ENCODE measurements at places on chromosomes 4 and X. TPM values are rescaled to one million over a fixed set of nuclear protein-coding genes. Genes with fewer than 3 reads are reported as not detected.

GRCh38 chr4:138182838-138183426 is 59.2 kb downstream of the SLC7A11 start:
- H3K36me3 ChIP-seq = peaks cover 7% of the 10 kb centered on the region
- no peaks in the 10 kb centered on the region for H3K4me1 ChIP-seq
- H3K27me3 ChIP-seq = no peaks in the 10 kb centered on the region
- H3K27ac ChIP-seq = no peak overlapping the region
- H3K4me3 ChIP-seq = no peak overlapping the region
- no peak for DNase-seq

DNA sequence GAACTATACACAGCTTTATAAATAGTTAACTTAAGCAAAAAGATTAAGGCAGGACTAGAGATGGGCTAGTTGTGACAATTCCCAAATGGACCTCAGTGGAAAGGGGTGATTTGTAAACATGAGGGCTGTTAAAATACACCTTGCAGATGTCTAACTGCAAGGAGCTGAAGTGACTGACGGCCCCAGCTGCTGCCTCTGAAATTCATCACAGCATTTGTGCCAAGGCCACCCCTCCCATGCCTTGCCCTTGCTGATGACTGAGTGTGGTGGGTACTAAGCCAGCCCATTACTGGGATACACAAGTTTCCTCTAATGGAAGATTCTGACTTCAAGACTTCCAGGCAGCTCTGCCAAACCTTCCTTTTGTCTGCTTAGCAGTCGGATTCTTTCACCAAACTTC is 23.7 kb upstream of the EGFL6 start:
- no peak overlapping the region for H3K4me3 ChIP-seq
- no peaks in the 10 kb centered on the region for H3K36me3 ChIP-seq
- no peaks in the 10 kb centered on the region for H3K27me3 ChIP-seq
- no peak for DNase-seq
- peaks cover 14% of the 10 kb centered on the region for H3K4me1 ChIP-seq

DNA sequence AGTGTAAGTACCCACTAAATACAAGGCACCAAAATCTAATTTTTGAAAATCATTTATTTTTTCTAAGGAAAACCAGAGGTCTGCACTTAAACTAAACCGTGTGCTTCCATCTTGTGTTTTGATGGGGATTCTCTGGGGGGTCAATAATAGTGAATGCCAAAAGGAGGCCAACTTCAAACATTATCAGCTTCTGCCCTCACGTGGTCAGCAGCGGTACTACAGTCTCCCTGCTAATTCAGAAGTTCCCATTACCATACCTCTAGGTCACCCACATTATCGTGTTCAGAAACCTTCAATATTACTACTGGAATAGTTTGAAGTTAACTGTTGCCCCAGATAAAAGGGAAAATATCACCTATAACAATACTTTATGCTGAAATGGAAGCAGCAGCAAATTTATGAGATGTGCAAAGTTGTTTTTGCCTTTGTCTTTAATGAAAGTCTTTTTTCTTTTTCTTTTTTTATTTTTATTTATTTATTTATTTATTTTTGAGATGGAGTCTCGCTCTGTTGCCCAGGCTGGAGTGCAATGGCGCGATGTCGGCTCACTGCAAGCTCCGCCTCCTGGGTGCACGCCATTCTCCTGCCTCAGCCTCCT is 17.3 kb downstream of the CTPS2 start:
- no peak overlapping the region for H3K27ac ChIP-seq
- DNase-seq = peak; percentile 25
- H3K27me3 ChIP-seq = no peaks in the 10 kb centered on the region
- no peaks in the 10 kb centered on the region for H3K4me1 ChIP-seq
- peaks cover 6% of the 10 kb centered on the region for H3K36me3 ChIP-seq

GRCh38 chr4:47463235-47463956 is at the start of gene COMMD8:
Gene COMMD8 (minus strand): TSS chr4:47463702. CDS start chr4:47463651, 51 bp downstream.
- H3K27me3 ChIP-seq = no peaks in the 10 kb centered on the region
- peak within 1 kb of the TSS; percentile 53 for H3K27ac ChIP-seq
- DNase-seq = peak; percentile 96
- H3K4me1 ChIP-seq = peaks cover 32% of the 10 kb centered on the region
- H3K4me3 ChIP-seq = peak within 1 kb of the TSS; percentile 86

Gene ASMT
- not detected for total RNA-seq

- peak overlapping the region; percentile 99 for H3K4me3 ChIP-seq
- peaks cover 37% of the 10 kb centered on the region for H3K4me1 ChIP-seq
- H3K27ac ChIP-seq = peak overlapping the region; percentile 99
- H3K36me3 ChIP-seq = peaks cover 41% of the 10 kb centered on the region
- peaks cover 5% of the 10 kb centered on the region for H3K27me3 ChIP-seq
- DNase-seq = no peak
Measured at GRCh38 chrX:2691543-2692220, 587 bp downstream of the CD99 start.

GRCh38 chrX:17591741-17592110 is 145.6 kb upstream of the SCML1 start:
- no peak overlapping the region for H3K27ac ChIP-seq
- peak; percentile 1 for DNase-seq
- H3K36me3 ChIP-seq = no peaks in the 10 kb centered on the region
- H3K4me1 ChIP-seq = peaks cover 23% of the 10 kb centered on the region
- no peaks in the 10 kb centered on the region for H3K27me3 ChIP-seq

Gene RNF212
- total RNA-seq = 0.93 TPM

DNA sequence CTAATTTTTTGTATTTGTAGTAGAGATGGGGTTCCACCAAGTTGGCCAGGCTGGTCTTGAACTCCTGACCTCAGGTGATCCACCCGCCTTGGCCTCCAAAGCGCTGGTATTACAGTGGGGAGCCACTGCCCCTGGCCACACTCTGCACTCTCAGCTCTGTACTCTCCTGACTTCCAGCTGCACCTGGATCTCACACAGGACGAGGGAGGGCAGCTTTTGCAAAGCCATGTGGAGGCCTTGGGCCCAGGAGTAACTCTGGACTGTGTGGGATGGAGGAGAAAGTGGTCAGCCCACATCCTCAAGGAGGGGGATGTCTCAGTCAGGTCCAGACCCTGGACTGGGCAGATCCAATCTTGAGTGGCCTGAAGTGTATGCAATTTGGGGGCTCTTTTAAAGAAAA is 23.0 kb downstream of the NAT8L start:
- H3K27me3 ChIP-seq = peaks cover 3% of the 10 kb centered on the region
- no peaks in the 10 kb centered on the region for H3K4me1 ChIP-seq
- no peak overlapping the region for H3K27ac ChIP-seq
- H3K36me3 ChIP-seq = no peaks in the 10 kb centered on the region
- no peak for DNase-seq
- H3K4me3 ChIP-seq = no peak overlapping the region

GRCh38 chrX:41152221-41152620 is 67.0 kb downstream of the USP9X start:
- H3K27ac ChIP-seq = no peak overlapping the region
- H3K4me3 ChIP-seq = no peak overlapping the region
- no peaks in the 10 kb centered on the region for H3K27me3 ChIP-seq
- H3K36me3 ChIP-seq = peaks cover 20% of the 10 kb centered on the region
- no peaks in the 10 kb centered on the region for H3K4me1 ChIP-seq

- H3K27ac ChIP-seq = no peak overlapping the region
- no peak overlapping the region for H3K4me3 ChIP-seq
- no peaks in the 10 kb centered on the region for H3K36me3 ChIP-seq
Measured at GRCh38 chr4:111066887-111067286, 444.0 kb upstream of the PITX2 start.

- peaks cover 50% of the 10 kb centered on the region for H3K36me3 ChIP-seq
- no peak for DNase-seq
- H3K27ac ChIP-seq = peak overlapping the region; percentile 68
- H3K4me1 ChIP-seq = peaks cover 92% of the 10 kb centered on the region
- H3K4me3 ChIP-seq = peak overlapping the region; percentile 4
- H3K27me3 ChIP-seq = no peaks in the 10 kb centered on the region
Measured at GRCh38 chr4:99821918-99822503, 5.4 kb downstream of the DAPP1 start.

DNA sequence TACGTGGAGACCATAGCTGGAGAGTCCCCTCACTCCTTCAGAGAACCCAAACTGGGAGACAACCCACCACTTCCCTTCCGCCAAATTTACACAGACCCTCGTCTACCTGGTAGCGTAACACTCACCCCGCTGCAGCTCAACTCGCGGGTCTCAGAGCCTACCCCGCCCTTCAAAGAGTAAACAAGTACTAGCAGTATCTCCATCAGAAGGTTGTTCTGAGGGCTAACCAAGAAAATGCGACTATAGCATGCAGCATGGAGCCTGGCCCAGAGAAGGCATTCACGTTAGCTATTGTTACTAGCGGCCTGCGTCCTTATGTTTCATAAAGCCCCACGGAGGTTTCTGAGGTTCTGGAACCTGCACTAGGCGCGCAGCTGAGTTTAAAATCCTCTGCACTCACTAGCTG is 531 bp upstream of the MANBA start:
- DNase-seq = no peak
- peaks cover 31% of the 10 kb centered on the region for H3K4me1 ChIP-seq
- H3K36me3 ChIP-seq = peaks cover 7% of the 10 kb centered on the region
- peak overlapping the region; percentile 96 for H3K4me3 ChIP-seq
- peak overlapping the region; percentile 49 for H3K27ac ChIP-seq

Gene CLTRN
- total RNA-seq = 0.17 TPM

DNA sequence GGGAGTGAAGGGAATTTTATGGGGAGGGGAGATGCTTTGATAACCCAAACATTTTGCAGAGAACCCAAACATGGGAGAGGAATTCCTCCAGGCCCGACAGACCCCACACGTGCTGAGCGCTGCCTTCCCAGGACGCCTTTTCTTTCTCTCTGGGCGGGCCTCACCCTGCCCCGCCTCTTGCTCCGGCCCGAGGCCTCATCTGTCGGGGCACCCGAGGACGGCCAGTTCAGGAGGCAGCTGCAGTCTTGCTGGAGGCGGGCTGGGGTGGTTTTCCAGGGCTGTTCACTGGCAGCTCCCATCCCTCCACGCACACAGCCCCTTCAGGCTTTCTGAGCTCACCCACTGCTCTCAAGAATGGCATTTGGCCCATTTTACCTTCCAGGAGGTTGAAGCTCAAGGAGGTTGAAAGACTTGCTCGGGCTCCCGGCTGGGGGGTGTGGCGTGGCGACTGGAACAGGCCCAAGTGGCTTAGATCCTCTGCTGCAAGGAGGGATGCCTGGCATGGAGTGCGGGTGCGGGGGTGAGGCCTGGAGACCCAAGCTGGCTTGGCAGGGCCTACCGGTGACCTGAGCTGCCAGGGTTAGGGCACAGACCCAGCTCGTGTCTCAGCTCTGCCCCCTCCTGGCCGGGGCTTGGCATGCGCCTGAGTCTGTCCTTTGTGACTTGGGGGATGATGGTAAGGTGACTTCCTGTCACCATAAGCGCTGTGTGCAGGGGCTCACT is 99.2 kb downstream of the PSAPL1 start:
- no peaks in the 10 kb centered on the region for H3K27me3 ChIP-seq
- DNase-seq = peak; percentile 30
- H3K27ac ChIP-seq = no peak overlapping the region
- H3K36me3 ChIP-seq = no peaks in the 10 kb centered on the region
- H3K4me3 ChIP-seq = no peak overlapping the region
